ENCODE measurements at places on chromosomes 6 and 20.

DNA sequence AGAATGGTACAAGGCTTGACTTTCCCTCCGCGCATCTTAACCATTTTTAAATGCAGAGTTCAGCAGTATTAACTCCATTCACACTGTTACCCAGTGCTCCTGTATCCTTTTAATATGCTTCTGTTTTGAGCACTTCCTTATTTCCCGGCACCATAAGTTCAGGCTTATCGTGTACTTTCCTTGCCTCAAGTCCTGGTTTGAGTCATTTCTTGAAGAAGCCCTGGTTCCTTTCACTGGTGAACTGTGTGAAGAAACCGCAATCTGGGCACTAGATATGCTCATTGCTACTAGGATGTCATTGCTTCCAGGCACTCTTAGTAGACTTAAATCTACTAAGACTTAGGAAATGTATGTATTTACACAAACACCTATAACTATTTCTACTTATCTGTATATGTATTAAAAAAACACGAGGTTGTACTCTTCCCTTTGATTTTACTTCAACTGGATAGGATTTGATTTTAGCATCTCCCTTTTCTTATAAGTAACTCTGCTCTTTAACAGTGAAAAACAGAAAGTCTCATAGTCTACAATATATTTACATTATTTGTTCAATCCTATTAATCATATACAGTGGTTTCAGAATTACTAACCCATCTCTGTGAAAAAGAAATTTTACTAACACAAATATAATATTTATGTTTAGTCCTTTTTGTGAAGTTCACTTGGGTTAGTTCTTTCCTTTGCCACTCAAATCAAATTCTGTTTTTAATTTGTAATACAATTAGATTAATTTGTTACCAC lies 135.5 kb downstream of the CDKAL1 start:
- no peak for DNase-seq

GRCh38 chr6:25014791-25015560 lies 79.2 kb upstream of the RIPOR2 start:
- no peak for DNase-seq

GRCh38 chr6:170463101-170463721 lies 89.9 kb downstream of the PSMB1 start:
- DNase-seq = no peak

GRCh38 chr6:107066697-107067659 lies 39.0 kb downstream of the MTRES1 start:
- no peak for DNase-seq

DNA sequence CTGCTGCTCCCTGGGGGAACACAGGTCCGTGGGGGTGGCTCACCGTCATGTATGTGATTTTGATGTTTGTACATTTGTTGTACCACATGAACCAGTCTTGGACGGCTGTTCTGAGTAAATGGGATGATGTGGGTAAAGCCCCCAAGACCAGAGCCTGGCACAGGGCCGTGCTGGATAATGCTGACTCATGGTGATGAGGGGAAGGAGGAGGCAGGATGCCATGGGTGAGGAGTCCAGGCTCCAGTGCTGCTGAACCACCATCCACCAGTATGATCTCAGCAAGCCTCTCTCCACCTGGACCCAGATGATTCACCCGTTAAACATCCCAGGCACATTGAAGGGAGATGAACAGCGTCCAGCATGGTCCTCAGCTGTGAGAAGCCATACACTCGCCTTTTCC lies 9.6 kb upstream of the APCDD1L start:
- DNase-seq = no peak

DNA sequence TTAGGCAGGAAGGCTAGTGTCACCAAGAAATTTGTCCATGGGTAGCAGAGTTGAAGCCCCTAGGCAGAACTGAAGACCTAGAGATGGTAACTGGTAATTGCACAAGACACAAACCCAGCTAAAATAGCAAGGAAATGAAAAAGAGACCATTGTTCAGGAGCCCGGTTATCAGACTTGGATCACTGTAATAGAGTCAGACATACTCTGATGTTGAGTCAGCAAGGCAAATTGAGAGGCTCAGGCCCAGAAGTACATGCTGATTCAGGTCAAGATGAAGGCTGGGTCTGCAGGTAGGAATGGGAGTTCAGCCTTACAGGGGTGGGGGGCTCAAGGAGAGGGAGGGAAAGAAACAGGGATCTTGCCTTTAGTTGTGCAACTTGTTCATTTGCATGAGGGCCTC lies 6.5 kb upstream of the TMEM242 start:
- no peak for DNase-seq

DNA sequence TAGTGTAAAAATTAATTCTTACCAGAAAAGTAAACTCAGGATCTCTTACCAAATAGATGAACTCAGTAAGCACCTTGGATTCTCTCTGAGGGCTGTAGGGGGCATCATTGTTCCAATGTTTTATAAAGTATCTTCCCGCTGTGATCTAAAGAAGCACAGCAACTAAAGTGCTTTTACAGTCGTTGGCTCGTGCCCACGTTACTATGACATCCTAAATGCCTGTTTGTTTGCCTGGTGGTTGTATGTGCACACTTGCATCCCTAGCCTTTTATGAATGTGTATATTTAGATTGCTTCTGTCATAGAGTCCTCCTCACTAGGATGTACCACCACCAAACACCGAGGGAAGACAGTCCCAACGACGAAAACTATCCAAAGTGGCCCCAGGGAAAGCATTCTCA lies 34.5 kb downstream of the SLX4IP start:
- no peak for DNase-seq

- DNase-seq = no peak
Measured at GRCh38 chr6:47875593-47875992, 93.8 kb downstream of the OPN5 start.

DNA sequence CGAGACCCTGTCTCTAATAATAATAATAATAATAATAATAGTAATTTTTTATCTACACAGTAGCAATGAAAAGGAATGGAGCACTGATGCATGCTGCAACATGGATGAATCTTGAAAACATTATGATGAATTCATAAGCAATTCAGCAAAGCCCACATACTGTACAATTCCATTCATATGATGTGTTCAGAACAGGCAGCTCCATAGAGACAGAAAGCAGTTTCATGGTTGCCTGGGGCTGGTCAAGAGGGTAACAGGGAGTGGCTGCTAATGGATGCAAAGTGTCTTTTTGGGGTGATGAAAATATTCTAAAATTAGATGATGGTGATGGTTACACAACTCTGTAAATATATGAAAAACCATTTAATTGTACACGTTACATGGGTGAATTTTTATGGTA lies 43.6 kb downstream of the SLC24A3 start:
- no peak for DNase-seq

- DNase-seq = no peak
Measured at GRCh38 chr6:44315516-44315915, 2.4 kb upstream of the AARS2 start.

DNA sequence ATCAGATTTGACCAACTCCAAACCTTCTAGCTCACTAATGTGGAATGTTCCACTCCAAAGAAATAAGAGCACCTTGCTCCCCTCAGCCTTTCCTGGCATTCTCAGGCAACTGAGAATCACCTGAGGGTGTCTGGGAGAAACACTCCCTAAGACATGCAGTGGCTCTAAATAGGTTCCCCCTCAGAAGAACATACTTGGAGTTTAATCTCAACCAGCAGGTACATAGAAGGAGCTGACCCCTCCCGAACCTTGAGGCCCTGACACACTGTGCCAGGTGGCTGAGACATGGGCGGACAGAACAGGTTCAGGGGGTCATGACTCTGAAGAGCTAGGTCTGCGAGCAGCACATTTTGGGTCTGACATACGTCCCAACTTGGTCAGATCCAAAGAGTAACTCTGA lies 107.6 kb upstream of the MAP3K4 start:
- no peak for DNase-seq

DNA sequence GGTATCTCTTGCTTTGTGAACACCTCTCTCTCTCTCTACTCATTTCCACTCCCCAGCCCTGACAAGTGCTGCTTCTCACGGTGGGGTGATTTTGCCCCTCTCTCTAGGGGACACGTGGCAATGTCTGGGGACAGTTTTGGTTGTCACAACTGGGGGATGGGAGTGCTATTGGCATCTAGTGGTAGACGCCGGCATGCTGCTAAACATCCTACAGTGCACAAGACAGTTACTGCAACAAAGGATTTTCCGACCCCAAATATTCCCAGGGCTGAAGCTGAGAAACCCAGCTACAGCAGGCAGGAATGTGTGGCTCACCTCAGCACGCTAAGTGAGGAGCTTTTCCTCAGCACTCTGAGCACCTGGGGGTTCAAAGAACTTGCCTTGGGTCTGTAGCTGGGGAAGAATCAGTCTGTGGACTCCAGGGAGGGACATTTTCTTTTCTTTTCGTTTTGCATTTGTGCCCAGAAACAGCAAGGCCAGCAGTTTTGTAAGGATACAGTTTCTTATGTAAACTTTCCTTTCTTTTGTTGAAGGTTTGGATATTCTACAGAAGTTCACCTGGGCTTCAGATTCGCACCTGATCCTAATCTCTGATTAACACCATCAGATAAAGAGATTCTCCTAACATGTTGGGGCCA lies 246.9 kb upstream of the ZFP64 start:
- DNase-seq = no peak

GRCh38 chr6:496649-497048 lies 105.1 kb downstream of the IRF4 start:
- DNase-seq = no peak

- DNase-seq = no peak
Measured at GRCh38 chr20:44715499-44716308, 535 bp downstream of the CCN5 start.

DNA sequence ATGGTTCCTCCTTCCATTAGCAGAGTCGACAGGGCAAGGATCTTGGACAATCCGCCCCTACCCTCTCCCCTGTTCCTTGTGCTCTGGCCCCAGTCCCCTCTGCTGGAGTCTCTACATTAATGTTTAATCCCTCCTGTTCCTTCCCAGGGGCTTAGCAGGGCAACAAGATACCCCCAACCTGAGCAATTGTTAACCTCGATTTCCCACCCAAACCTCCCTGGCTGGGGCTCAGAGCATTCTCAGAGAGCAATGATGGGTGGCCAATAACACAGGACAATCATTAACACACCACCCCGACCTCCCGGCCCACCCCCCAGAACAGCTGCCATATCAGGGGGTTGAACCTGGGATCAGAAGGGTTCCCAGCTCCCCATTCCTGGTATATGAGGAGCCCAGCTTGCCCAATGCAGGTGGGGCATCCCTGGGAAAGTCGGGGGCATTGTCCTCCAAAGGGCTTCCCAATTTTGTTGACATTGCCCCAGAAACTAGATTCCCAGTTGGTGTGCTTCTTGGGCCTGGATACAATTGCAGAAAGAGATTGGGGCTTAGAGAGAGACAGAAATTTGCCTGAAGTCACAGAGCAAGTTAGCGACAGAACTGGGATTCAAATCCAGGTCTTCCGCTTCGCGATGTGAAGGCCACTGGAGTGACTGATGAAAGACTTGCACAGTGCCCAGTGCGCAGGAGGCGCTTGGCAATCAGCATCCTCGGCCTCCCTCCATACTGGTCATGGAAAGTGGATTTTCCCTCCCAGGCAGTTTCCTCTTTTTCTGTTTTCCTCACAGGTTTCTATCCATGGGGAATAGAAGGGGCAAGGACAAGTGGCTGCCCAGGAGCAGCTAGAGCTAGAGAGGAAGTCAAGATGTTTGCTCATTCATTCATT lies 59.6 kb upstream of the TTPAL start:
- DNase-seq = no peak

GRCh38 chr20:60408435-60408834 lies 450.2 kb downstream of the CDH26 start:
- DNase-seq = no peak

- DNase-seq = no peak
Measured at GRCh38 chr6:14824060-14824459, 421.8 kb upstream of the JARID2 start.

GRCh38 chr6:33592595-33593413 lies 12.7 kb upstream of the BAK1 start:
- no peak for DNase-seq

- no peak for DNase-seq
Measured at GRCh38 chr6:106639812-106640211, 10.4 kb downstream of the QRSL1 start.

GRCh38 chr6:69719602-69720193 lies 77.1 kb downstream of the LMBRD1 start:
- no peak for DNase-seq

GRCh38 chr20:60046011-60046413 lies 87.8 kb downstream of the CDH26 start:
- no peak for DNase-seq

DNA sequence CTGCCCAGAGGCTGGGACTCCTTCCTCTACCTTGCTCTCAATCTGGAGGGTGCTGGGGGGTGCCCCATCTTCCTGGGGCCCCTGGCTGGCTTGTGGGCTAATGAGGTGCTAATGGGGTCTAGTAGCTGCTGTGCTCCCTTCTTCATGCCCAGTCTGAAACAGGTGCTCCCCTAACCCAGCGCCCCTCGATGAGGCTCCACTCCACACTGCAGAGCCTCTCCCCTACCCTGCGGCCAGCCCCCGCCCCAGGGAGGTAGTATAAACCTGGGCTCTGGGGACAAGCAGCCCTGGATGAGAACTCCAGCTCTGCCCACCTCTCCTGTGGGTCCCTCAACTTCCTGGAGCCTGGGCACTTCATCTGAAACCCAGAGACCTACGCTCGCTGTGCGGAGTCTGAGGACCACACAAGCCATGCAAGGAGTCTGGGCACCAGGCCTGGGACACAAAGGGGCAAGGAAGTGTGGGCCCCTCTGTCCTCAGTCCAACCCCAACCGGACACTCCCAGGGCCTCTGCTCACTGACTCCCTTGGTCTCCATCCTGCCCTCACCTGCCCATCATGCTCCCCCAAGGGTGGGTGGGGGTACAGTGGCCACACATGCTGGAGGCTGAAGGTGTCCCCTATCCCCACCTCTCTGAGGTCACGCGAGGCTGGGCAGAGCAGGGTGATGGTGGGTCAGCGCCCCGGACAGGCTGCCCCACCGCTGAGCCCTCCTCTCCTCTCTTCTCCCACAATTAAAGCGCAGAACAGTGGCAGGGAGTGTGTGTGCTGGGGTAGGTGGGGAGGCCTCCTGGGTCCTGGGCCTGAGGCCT lies 6.1 kb downstream of the RPL10A start:
- no peak for DNase-seq

- DNase-seq = no peak
Measured at GRCh38 chr6:1838604-1839213, 229.0 kb downstream of the FOXC1 start.

DNA sequence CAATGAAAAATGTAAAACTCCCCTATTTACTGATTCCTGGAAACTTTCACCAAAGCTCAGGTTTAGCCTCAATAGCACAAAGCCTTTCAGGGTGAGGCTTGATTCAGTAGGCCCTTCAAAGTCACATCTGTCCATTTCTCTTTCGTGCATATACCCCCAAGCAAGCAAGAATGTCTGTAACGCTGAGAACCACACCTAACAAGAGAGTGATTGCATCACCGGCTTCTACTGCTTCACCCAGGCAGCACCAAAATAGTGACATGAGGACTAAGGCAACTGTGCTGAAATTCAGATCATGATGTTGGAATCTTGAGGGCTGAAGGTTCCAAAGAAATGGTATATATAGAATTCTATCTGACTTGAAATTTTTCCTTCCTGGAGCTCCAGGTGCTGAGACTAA lies 26.1 kb downstream of the CGA start:
- DNase-seq = no peak
